ENCODE measurements at places on chromosomes 4 and X. TPM values are rescaled to one million over a fixed set of nuclear protein-coding genes. Genes with fewer than 3 reads are reported as not detected.
A peak's percentile ranks its signal among the peaks of the same experiment; 100 is the strongest.

- DNase-seq: no peak
These were observed 33.2 kb upstream of the NAP1L5 start for GRCh38 chr4:88730811-88731210.

DNA sequence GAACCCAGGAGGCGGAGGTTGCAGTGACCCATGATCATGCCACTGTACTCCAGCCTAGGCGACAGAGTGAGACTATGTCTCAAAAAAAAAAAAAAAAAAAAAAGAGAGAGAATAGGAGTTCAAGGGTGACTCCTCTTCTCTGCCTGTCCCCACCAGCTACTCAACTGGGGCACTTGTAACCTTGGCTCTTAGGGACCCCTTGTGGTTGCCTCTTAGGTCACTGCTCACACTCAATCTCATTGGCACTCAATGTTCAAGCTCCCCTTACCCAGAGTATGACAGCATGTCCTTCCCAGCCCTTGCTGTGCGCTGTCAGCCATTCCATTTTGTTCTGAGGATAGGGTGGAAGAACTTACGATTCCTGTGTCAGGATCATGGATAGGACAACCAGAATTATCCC, 82.4 kb upstream of the BEND4 start:
- DNase-seq: no peak

- no peak for DNase-seq
These were observed 37.1 kb upstream of the TBC1D9 start for GRCh38 chr4:140793291-140793690.

DNA sequence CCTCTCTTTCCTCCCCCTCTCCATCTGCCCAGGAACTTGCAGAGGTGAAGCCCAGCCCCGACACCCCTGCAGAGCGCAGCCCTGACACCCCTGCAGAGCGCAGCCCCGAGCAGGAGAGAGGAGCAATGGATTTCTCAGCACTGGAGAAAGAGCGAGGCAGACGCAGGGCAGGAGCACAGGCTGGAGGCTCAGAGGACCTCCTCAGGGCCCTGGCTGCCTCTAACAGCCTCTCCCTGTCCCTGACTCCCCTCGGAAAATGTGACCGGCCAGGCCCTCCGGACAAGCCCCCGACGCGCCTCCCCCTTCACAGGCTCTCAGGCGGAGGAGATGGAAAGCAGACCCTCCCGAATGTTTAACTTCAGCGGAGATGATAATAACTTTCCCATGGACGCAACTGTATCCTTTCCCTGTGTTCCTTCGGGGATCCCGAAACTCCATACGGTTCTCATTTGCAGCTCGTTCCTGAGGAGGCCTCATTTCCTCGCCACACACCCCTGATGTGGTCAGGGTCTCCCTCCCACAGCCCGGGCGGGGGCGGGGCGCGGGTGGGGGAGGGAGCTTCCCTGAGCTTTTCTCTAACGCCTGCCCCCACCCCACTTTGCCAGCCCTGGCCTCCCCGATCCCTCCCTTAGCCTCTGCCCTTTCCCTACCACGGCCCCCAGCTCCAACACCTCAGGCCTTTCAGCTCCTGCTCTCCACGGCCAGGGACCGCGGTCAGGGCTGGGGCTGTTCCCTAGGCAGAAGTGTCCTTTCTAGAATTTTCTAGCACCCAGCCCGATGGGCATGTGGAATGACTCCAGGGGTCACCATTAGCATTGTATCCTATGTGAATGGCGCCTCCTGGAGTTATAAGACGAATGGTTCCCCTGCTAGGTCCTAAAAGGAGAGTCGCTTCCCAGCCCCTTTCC, 201.1 kb upstream of the BCOR start:
- DNase-seq: no peak

GRCh38 chr4:27973700-27974099, 1113.1 kb downstream of the STIM2 start:
- no peak for DNase-seq

DNA sequence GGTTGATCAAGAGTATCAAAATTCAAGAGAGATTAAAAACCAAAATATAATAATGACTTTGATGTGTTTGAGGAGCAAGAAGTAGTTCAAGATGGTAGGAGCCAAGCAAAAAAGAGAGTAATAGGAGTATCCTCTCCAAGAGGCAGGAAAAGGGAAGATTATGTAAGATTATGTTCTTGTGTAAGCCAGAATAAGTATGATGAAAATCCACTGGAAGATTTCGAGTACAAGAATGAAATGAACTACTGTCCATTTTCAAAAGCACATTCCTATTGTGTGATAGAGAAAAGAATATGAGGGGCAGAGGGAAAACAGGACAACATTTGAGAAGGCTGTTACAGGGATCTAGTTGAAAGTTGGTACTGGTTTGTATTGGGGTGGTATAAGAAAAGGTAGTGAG, 659.6 kb upstream of the INTU start:
- DNase-seq: no peak

- no peak for DNase-seq
These were observed 700 bp downstream of the SLC26A1 start for GRCh38 chr4:992297-993110.

- no peak for DNase-seq
These were observed at the start of gene ZDHHC15 for GRCh38 chrX:75522565-75523431. TSS of gene ZDHHC15 (minus strand) at chrX:75523037. CDS start at chrX:75523024, 13 bp downstream.

- DNase-seq: no peak
These were observed 14.1 kb downstream of the COX18 start for GRCh38 chr4:73055241-73055897.

DNA sequence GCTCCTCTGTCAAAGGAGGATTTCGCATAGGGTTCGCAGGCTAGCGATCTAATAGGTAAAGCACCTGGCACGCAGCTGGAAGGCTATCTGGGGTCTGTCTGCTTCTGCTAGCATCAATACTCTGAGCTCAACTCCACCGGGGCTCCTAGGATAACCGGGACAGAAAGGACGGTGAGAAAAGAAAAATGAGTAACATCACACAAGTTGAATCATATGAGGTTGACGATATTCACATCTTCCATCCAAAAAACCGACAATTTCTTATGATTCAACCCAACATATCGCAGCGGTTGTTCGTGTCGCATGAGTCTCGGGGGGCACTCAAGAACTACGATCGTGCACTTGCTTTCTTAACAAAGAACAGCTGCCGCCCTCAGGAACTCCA, 1.8 kb downstream of the PROM1 start:
- DNase-seq: no peak

DNA sequence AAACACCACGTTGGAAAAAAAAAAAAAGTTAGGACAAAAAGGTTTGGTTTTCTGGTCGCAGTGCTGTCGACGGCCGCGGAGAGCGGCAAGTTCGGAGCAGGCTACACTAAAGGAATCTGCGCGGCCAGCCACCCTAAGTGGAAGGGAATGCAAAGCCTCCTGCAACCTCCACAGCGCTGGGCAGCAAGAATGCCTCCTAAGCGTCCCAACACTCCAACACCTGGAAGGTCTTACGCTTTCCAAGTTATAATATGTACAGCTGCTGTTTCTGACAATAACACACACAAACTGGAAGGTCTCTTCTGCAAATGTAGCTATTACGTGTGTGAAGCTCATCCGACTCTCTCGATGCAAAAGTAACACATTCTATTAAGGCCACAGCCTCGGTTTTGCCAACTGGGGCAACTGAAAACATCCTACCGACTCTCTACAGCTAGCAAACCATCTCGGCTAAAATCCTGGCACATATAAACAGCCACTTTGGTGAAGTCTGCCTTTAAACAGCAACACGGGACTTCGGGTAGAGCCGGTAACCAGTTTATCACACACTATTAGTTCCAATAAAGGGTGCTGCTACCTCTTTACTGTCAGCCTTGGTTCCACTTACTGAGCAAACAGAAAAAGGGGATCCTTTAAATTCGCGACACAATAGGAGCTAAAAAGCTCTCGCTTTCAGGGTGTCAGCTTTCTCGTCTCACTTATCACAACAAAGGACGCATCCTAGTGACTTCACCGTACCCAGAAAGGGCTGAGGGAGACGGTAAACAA, 895 bp downstream of the SMIM14 start:
- peak; percentile 32 for DNase-seq

- no peak for DNase-seq
These were observed 96.1 kb downstream of the FRYL start for GRCh38 chr4:48683784-48684666.

DNA sequence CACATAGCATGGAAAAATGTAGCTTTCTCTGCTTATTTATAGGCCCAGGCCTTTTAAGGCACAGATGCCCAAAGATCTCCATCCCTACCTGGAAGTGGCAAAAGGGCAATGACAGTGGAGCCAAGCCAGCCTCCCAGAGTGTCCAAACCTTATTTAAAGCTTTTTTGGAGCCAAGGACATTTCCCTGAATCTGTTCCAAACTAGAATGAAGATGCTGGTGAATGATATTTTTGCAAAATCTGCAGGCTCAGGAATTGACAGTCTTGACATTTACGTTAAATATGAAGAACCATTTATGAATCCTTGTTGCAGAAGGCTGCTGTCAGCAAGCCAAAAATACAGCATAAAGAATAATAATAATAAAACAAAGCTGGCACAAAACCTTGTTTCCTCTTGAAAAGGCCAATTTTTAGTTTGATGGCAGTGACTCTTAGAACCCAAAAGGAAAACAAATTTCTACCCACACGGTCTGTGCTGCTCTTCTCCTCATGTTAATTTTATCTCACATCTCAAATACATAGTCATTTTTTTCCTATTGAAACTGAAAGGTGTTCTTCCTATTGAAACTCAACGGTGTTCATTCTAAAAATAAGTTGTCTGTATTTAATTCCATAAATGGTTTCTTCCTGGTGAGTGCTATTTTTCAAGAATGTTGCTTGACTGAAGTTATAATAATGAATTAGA, 206.3 kb upstream of the TBL1X start:
- no peak for DNase-seq

DNA sequence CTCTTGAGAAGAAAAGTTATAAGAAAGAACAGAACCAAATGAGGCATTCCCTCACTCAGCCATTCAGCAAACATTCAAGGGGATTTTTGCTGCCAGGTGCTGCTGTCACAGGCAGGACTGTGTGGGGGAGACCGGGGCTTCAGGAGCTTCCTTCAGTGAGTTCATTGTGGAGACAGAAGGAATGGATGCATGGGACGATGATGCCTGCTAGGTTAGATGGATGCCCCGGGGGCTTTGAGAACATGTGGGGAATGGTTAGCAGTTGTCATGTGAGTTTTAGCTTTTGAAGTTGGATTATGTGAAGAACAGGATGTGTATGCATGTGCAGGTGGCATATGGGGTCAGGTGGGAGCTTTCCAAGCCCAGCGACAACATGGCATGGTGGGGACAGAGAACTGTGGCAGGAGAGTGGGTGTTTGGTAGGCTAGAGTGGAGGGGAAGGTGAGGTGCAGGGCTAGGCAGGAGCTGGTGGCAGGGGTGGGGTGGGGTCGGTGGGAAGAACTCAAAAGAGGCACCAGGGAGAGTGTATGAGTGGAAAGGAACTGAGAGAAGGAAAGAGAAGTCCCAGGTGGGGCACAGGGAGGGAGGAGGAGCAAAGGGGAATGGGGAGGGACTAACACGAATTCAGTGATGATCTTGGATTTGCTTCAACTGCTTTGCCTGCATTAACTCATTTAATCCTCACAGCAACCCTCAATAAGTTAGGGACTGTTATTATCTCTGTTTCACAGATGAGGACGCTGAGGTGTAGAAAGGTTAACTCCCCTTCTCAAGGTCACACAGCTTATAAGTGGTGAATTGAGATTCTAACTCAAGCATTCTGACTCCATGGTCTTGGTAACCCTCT, 8.4 kb downstream of the DCUN1D4 start:
- no peak for DNase-seq

- no peak for DNase-seq
These were observed 36.1 kb downstream of the NSG1 start for GRCh38 chr4:4422856-4423499.

DNA sequence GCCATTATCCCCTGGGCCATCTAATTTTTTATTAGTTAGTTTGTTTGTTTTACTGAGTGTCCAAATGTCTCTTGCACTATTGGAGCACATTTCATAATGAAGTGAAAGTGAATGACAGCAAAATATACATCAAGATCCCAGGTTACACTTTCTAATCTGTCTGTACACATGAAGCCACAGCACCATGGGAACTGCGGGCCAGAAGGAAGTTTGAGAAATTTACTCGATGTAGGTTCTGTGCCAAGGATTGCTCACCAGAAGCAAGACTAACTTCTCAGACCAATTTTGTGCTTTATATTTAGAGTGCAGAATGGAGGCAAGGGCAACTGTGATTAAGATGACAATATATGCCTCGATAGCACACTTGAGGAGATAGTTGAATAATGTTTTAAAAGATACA, 258.0 kb downstream of the COL25A1 start:
- DNase-seq: no peak

DNA sequence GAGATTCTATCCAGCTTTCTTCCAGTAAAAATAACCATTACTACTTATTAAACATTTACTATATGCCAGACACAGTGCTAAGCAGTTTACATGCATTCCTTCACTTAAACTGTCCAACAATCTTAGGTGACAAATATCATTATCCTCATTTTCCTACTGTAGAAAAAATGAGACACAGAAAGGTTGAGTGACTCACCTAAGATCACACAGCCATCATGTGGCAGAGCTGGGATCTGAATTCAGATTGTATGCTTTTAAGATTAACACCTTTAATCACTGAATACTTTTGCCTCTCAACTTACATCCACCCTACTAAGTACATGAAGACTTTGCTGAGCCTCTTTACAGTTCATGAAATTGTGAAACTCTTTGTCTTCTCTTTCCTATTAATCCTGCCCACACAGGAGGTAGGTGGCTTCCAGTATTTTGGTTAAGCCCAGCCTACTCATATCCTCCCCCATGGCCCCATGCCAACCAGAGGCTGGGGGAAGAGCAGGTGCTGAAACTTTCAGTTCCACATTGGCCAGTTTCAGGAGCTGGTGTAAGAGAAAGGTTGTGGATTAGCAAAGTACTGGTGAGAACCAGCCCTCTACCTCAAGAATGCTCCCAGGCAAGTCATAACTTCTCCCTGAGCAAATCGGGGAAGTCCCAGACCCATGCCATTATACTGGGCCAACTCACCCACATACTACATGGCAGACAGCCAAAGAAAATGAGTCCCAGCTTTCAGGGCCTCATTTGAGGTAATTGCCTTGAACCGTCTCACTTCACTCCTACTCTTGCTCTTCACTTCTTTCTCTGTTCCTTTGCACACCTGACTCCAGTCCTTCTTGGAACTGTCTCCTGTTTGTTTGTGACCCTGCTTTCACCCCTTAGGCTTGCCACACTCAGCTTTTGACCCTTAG, 211.1 kb downstream of the GUCY2F start:
- no peak for DNase-seq

DNA sequence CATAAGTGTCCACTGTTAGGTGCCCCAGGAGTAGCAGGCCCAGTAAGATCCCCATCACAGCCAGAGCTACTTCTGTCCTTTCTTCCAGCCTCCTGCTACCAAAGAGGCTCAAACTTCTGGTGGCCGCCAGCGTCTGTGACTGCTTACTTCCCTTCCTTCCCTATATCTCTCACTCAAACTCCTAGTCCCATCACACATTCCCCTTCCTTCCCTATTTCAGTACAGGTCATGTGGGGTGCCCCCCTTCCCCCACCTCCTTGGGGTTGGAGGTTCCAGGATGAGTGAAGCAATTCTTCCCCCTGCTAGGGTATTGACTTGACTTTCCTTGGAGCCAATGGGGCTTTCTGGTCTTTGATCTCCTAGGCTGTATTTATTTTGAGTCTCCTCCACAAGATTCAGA, at the start of gene VSIG4:
VSIG4 (minus strand) TSS at position 137 of the 400 bp plus-strand sequence; CDS start at position 55, 82 bp downstream.
- DNase-seq: no peak

- DNase-seq: no peak
These were observed 23.4 kb downstream of the SMS start for GRCh38 chrX:21963731-21964405.

Gene SPACA5
- not detected for total RNA-seq

Gene DMRTC1
- not detected for total RNA-seq

Gene ATP2B3
- total RNA-seq: not detected

Gene ITIH6
- not detected for total RNA-seq

Gene UGT2B11
- not detected for total RNA-seq

Gene JCHAIN
- total RNA-seq: 99.9 TPM

Gene SAGE1
- not detected for total RNA-seq

Gene GPR143
- 1.2 TPM for total RNA-seq

Gene COL25A1
- total RNA-seq: 7.1 TPM

Gene FAM200B
- 46.3 TPM for total RNA-seq

Data from omental fat pad (tissue), 4 donors.